ENCODE measurements at places on chromosomes 12 and 14. TPM values are rescaled to one million over a fixed set of nuclear protein-coding genes. Genes with fewer than 3 reads are reported as not detected.

- no peak for DNase-seq
Observed at GRCh38 chr12:82959821-82960220, 273.1 kb downstream of the TMTC2 start.

- DNase-seq: no peak
Observed at GRCh38 chr14:72550513-72550912, 343.4 kb downstream of the DPF3 start.

The GNB3 gene
- total RNA-seq: 5.4 TPM

The PLEKHG7 gene
- total RNA-seq: not detected
